NCI-H1092 (cell line): ENCODE measurements at places on chromosomes 2 and 18.

- no peak for DNase-seq
Observed at GRCh38 chr18:47724186-47724975, 206.1 kb downstream of the SMAD2 start.

- DNase-seq, result no peak
Observed at GRCh38 chr2:124834331-124834730, 809.2 kb downstream of the CNTNAP5 start.

- no peak for DNase-seq
Observed at GRCh38 chr18:52140986-52141385, 199.0 kb upstream of the DCC start.

DNA sequence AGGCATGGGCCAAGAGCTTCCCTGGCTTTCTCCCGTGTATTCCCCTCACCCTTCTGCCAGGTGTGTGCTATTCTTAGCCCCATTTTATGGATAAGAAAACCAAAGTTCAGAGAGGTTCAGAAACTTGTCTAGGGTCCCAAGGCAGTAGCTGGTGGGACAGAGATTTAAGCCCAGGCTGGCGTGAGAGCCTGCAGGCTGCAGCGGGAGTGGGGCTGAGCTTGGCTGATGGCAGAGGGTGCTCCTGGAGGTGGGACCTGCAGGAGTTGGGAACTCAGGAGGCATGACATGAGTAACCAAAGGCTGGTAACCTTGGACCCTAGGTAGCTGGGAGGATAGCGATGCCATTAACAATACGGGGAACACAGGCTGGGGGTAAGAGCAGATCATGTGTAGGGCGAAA, 87.3 kb upstream of the B3GNT7 start:
- DNase-seq, result no peak

GRCh38 chr2:36352701-36353100, 2.9 kb upstream of the CRIM1 start:
- no peak for DNase-seq

- DNase-seq, result no peak
Observed at GRCh38 chr2:38075507-38076151, at the start of gene CYP1B1. TSS of gene CYP1B1 (minus strand) at chr2:38076151. CDS start at chr2:38075388, 763 bp downstream.

- peak; percentile 11 for DNase-seq
Observed at GRCh38 chr2:135742325-135742757, 686 bp downstream of the UBXN4 start.

DNA sequence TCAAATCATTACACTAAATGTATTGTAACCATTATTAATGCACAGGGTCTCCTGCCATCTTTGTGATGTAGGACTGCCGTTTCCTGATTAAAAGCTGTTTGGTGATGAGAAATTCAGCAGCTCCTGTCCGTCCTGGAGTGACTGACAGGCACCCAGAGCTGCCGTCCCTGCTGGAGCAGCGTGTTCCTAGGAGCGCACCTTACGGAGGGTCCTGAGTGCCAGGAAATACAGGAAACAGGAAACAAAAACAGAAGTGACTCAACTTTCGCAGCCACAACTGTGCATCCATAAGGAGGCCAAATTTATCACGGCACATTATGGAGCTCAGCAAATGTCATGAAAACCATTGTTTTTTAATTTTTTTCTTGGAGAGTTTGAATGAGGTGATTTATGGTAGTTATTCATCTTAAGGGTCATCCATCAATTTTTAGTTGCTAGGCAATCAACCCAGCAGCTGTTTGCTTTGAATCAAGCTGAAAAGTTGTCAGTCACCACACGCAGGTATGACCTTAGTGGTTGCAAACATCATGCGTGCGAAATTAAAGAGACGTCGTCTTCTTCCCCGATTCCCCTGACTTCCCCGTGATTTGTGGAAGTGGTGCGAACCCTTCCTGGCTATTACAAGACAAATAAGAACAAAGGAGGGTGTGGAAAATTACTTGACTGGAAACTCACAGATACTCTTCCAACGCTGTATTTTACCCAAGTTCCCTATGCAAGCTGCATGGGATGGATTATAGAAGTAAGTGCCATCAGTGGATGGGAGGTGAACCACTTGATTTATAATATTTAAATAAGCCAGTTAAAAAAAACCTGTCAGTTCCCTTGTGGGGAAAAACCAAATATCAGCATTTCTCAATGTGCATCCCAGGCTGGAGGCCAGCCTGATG, 19.8 kb downstream of the TSHZ1 start:
- no peak for DNase-seq

DNA sequence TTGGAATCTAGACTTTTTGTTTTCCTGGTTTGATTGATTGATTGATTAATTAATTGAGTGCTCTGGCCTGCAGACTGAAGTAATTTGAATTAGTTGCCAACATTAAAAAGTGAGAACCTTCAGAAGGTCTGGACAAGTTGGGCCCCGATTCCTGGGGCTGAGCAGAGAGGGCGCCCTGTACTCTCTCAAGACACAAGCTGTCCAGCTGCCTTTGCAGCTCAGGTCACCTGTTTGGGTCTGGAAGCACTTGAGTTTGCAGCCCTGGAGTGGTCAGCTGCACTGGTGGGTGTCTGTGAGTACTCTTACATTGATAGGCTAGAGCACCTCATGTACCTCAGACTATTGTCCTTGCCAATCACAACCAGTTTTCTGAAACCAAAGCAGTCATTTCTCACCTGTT, 22.7 kb upstream of the CELF4 start:
- no peak for DNase-seq

DNA sequence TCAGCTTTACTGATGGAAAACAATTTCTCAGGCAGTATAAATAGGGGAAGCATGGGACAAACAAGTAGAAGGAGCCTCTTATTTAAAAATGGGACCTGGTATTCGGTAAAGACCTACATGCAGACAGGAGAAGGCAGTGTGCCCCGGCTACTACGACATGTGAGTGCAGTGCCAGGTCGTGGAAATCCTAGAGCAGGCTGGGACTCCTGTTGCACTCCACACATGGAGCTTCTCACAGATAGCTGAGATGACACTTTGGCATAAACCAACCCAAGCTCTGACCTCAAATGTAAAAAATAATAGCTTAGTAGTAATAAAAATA, 885 bp upstream of the DSEL start:
- DNase-seq, result no peak

DNA sequence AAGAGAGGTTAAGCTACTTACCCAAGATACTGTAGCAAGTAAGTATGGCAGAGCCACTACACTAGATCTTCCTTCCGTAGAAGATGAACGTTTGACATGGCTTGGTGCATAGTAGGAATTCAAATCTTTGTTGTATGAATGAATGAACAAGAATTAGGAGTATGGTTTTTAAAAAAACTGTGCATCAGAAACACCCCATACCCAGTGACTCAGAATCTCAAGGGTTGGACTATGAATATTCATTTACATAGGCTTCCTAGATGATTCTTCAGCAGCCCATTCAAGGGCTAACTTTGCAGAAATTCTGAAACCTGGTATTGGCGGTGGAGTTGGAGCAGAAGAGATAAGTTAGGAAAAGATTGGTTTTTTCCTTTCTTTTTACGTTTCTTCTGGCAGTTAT, 5.4 kb downstream of the ACTR3 start:
- no peak for DNase-seq

GRCh38 chr2:200168641-200169555, 137.6 kb upstream of the SPATS2L start:
- DNase-seq, result no peak

GRCh38 chr2:70145851-70146739, 44.7 kb downstream of the C2orf42 start:
- no peak for DNase-seq

- DNase-seq, result no peak
Observed at GRCh38 chr2:8441986-8442385, 239.9 kb upstream of the ID2 start.

GRCh38 chr2:121132054-121132761, 152.8 kb downstream of the TFCP2L1 start:
- no peak for DNase-seq

GRCh38 chr18:74081966-74082741, 65.5 kb downstream of the FBXO15 start:
- peak; percentile 49 for DNase-seq

GRCh38 chr2:37740164-37740739, 68.8 kb upstream of the CDC42EP3 start:
- no peak for DNase-seq

DNA sequence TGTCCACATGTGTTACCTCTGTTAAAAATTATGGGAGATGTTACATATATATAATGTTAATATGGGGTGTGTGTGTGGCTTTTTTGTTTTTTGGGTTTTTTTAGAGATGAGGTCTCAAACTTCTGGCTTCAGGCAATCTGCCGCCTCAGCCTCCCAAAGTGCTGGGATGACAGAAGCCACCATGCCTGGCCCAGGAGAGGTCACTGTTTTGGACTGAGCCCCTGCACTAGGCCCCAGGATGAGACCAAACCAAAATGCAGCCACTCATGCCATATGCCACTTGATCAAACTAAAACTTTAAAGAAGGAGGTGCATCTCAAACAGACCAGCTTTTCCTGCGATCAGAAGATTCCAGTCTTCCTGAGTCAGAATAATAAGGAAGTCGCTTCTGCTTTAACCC, 2.5 kb downstream of the ADI1 start:
- no peak for DNase-seq

GRCh38 chr2:7676714-7677113, 759.5 kb downstream of the RNF144A start:
- no peak for DNase-seq

GRCh38 chr18:48752478-48752877, 198.3 kb downstream of the SMAD7 start:
- DNase-seq, result no peak

DNA sequence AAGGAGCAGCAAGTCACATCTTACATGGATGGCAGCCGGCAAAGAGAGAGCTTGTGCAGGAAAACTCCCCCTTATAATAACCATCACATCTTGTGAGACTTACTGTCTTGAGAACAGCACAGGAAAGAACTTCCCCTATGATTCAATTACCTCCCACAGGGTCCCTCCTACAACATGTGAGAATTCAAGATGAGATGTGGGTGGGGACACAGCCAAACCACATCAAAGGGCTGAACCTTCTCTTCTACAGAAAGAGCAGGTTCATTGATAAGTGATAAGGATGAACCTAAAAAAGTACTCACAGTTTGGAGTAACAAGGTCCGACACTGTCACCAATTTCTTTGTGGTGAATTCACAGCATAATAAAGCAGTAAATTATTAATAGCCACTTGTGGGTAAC, 422.2 kb upstream of the FSIP2 start:
- DNase-seq, result no peak

DNA sequence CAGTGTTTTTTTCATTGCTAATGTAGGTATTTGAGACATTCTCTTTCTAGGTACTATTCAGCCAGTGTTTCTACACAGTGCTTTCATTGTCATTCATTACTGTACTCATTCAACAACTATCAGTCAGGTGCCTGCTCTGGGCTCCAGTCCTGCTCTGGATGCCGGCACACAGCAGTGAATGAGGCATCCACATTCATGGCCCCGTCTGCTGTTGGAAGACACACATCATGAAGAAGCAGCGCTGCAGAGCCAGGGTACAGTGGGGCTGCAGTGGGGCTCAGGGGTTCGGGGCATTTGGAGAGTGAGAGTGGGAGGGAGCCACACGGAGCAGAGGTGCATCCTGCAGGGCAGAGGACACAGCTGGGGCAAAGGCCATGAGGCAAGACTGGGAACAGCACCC, 737.2 kb upstream of the RAB6C start:
- DNase-seq, result no peak

DNA sequence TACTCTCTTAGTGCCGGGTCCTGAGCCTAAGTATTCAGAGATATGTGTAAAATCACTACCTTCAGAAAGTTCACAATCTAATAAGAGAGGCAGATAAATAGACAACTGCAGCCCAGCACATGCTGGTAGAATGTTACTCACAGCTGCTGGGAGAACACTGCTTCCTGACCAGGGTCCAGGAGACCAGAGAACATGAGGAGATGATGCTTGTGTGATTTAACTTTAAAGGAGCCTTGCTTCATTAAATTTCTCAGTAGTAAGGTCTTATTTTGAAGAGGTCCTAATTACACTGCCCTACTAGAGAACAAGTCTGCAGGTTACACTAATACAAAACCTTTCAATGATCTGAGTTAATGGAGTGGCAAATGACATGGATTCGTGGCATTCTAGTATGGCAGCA, 209.9 kb upstream of the TRIB2 start:
- no peak for DNase-seq

GRCh38 chr2:119389615-119390306, 23.0 kb downstream of the DBI start:
- DNase-seq, result no peak

DNA sequence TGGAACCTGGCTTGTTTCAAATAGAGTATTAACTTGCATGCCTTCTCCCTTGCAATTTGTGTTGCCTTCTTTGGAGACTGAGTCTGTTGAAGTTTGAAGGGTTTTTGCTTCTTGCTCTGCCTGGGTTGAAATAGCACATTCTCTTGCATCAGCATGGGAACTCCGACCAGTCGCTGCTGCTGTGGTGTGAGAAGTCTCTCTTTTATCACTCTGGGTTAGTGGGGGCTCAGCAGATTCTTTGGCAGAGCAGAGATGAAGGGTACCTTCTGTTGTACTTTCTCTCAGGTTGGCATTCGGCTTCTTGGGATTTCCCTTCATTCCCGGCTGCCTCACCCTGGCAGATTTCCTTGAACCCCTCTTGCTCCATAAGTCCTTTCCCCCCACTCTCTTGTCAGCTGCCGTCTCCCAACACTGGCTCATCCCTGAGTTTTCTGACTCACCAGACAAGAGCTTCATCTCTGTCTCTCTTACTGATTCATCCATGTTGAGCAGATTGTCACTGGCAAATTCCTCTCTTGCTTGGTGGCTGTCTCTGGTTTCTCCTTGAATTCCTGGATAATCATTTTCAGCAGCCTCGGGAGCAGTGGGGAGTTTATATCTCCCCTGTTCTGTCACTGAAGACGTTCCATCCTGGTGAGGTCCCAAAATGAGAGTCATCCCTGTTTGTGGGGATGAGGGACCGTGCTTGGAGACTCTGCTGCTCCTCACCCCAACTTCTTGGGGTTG, 49.9 kb downstream of the ALPK2 start:
- DNase-seq, result no peak

DNA sequence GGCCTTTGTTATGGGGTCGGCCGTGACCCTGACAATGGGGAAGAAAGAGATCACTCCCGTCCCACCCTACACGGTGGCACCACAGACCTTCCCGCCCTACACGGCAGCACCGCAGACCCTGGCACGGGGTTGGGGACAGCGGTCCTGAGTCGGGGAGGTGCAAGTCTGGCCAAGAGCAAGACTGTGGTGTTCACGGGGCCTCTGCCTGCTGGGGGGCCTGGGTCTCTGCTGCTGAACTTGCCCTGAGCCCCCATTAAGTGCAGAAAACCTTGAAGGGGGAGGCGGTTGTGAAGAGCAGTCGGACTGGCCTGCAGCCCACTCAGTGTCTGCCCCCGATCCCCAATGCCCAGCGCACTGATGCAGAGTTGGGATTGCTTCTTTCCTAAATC, 75.9 kb downstream of the SLC66A2 start:
- no peak for DNase-seq
